ENCODE measurements at places on chromosomes 3 and 15. TPM values are rescaled to one million over a fixed set of nuclear protein-coding genes. Genes with fewer than 3 reads are reported as not detected.

DNA sequence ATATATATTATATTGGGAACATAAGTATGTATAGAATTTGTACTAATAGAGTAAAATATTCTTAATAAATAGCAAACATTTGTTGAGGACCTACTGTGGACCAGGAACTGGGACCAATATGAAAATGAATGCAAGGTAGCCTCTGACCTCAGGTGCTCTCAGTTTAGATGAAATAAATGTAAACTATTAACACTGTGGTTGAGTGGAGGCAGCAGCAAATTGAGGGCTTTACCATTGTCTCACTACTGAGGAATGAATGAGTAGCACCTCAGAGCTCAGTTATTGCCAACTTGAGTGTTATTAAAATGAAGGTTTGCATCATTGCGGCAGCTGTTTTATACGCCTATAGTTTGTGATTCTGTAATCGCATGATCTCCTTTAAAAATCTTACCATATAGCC is 90.9 kb upstream of the CGNL1 start:
- peaks cover 65% of the 10 kb centered on the region for H3K36me3 ChIP-seq
- H3K4me1 ChIP-seq: peaks cover 2% of the 10 kb centered on the region
- no peak for DNase-seq
- H3K4me3 ChIP-seq: no peak overlapping the region

ALS2CL gene
- total RNA-seq: 0.99 TPM

KLHL40 gene
- total RNA-seq: not detected

NANOGP8 gene
- total RNA-seq: not detected

AGBL1 gene
- total RNA-seq: not detected

DNA sequence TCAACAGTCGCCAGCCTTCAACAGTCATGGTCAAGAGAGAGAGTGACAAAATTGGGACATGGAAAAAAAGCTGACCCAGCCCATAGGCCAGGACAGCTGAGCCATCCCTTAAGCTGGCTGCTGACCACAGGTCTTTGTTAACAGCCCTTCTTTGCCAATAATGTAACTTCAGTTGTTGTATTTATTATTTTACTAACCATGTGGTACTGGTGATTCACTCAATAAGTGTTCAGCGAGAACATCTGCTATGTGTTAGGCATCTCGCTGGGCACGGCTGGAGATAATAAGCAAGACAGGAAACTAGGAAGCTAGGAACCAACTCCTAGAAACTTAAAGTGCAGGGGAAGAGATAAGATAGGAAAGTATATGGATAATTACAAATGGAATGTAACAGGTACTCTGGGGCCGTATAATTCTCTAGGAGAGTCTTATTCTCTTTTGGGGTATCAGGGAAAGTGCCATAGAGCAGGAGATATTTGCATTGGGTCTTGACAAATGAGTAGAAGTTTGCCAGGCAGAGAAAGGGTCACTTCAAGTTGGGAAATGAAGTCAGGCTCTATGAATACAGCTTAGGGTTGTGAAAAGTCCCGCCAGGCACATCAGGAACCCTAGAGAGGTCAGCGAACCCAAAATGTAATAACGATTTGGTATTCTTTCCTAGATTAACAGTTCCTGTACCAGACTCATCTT is 84.0 kb upstream of the TRA2B start:
- peaks cover 10% of the 10 kb centered on the region for H3K27me3 ChIP-seq
- no peak overlapping the region for H3K4me3 ChIP-seq
- peaks cover 27% of the 10 kb centered on the region for H3K4me1 ChIP-seq

DNA sequence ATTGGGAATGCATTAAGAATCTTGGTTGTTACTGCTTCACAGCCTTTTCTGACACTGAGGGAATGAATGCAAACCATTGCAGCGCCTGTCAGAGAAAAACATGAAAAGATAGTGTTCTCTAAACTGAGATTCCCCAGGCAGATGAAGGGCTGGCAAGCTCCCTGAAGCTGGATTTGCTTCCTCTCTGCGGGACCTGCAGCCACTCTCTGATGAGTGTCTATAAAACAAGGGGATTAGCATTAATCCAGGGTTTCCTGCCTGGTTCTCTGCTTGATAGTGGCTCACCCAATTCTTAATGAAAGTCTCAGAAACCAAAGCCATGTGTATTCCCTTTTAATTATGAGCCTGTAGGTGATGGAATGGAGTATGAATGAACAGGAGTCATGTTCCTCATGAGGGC is 344.3 kb upstream of the UMPS start:
- no peak for DNase-seq
- peaks cover 22% of the 10 kb centered on the region for H3K4me1 ChIP-seq
- no peak overlapping the region for H3K4me3 ChIP-seq
- peaks cover 2% of the 10 kb centered on the region for H3K27me3 ChIP-seq
- H3K27ac ChIP-seq: no peak overlapping the region

DNA sequence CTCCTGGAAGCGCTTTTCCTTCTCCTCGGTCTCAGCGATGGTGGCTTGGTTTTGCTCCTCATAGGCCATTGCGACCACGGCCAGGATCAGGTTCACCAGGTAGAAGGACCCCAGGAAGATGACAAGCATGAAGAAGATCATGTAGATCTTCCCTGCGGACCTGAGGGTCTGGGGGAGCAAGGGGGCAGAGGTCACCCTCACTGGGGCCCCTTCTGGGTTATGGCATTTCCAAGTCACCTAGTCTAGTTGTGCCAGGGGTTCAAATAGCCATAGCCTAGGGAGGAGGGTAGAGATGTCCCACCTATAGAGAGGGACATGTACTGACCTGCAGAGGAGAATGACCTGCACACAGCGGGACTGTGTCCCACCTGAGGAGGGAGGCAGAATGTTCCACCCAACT is 43.5 kb downstream of the SCN5A start:
- no peaks in the 10 kb centered on the region for H3K36me3 ChIP-seq
- H3K4me3 ChIP-seq: no peak overlapping the region
- no peak overlapping the region for H3K27ac ChIP-seq
- DNase-seq: no peak
- no peaks in the 10 kb centered on the region for H3K4me1 ChIP-seq

DNA sequence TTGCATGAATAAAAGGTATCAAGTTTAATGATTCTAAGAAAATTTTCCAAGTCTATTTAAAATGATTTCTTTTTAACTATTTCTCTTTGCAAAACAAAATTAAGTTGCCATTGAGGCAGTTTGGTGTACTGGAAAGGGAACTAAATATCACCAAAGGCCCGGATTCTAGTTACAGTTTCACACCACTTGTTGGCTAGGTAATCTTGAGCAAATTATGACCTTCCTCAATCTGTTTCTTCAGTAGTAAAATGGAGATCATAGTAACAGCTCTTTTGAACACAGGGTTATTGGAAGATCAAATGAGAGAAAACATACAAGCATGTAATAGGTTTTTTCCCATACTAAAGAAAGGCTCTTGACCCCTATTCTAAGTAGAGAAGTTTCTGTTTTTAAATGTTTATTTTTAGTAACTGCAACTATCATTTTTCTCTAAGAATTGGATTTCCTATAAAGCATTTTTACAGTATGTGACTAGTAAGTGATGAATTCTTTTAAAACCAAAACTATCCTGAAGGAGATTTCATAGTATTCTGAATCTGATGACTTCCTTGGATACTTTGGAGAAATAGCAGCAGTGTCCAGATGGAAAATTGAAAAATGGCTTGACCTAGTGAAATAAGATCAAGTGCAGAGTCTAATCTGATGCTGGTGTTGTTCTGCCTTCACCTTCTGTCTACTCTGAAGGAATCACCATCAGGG is 15.7 kb downstream of the SCAANT1 start:
- H3K27ac ChIP-seq: peak overlapping the region; percentile 59
- no peaks in the 10 kb centered on the region for H3K27me3 ChIP-seq
- no peak for DNase-seq
- H3K4me3 ChIP-seq: no peak overlapping the region
- H3K4me1 ChIP-seq: peaks cover 33% of the 10 kb centered on the region

DNA sequence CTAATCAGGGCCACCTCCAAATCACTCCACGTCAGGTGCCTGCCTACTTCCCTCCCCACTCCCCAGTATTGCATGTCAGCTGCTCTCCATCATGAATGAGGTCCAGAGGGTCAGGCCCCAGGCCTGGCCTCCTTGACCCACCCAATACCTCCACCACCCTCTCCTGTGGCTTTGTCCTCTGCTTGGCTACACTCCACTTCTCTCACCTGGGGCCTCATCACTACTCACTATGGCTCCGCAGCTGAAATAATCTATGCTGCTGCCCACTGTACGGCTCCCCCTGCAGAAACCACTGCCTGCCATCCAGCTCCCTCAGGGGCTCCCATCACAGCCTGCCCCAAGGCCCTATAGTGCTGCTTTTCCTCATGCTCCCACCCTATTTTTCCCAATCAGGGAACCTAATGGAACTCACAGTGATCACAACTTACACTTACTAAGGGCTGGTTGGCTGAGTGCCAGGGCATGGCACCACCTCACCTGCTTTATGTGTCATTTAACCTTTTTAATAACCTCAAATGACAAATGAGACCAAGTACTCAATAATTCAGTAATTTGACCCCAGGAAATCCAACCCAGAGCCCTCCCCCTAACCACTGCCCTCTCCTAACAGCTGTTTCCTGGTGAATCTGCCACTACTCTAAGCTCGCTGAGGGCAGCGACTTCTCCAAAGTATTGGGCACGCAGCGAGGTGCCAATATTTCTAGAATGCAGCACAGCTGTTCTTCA is 2.3 kb downstream of the GORASP1 start:
- H3K4me3 ChIP-seq: peak overlapping the region; percentile 92
- H3K36me3 ChIP-seq: peaks cover 6% of the 10 kb centered on the region
- H3K4me1 ChIP-seq: peaks cover 41% of the 10 kb centered on the region
- H3K27ac ChIP-seq: peak overlapping the region; percentile 48
- peak; percentile 75 for DNase-seq

CPLX3 gene
- not detected for total RNA-seq

DNA sequence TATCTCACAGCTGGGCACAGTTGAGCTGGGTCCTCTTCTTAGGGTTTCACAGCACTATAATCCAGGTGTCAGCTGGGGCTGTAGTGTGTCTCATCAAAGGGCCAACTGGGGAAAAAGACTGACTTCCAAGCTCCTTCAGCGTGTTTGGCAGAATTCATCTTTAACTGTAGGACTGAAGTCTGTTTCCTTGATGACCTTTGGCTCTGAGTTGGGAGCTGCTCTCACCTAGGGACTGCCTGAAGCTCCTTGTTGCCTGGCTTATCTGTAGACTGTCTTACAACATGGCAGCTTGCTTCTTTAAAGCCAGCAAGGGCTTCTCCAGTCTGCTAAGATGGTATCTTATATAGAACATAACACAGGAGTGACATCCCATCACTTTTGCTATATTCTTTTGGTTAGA is 5.3 kb upstream of the VPS33B start:
- peaks cover 6% of the 10 kb centered on the region for H3K4me1 ChIP-seq
- peaks cover 19% of the 10 kb centered on the region for H3K27me3 ChIP-seq
- no peak for DNase-seq
- no peaks in the 10 kb centered on the region for H3K36me3 ChIP-seq

DNA sequence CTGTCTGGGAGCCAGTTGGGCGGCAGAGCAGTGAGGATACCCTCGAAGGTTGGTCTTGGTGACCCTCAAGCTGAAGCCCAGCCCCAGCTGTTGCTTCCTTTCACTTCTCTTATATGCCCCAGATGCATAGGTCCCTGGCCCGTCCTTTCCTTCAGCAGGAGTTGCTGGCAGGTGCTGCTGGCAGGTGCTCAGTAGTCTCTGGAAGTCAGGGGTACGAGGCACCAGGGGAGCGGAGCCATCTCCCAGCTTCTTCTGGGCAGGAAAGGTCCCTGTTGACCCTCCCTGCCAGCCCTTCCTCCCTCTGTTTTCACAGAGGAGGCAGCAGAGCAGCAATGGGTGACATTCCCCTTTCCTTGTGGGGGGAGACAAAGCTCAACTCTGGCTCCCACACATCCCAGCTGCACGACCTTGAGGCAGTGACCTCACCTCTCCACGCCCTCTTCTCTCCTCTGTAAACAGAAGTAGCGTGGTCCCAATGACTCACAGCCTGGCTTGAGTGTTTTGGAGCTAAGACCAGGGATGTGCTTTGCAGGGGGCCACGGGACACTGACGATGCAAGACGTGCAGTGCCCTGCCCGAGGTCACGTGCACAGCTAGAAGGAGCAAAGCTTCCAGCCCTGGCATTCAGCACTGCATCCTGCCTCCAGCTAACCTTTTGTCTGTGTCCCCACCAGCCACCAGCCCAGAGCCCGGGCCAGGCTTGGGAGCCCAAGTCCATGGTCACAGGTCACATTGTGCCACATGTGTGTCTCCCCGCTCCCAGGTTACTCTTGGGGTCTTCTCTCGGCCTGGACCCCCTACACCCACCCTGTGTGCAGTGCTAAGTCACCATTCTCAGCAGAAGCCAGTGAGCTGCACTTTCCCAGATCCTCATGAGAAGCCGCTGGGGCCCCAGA is 49.7 kb downstream of the SLC6A6 start:
- peak overlapping the region; percentile 89 for H3K27ac ChIP-seq
- H3K27me3 ChIP-seq: no peaks in the 10 kb centered on the region
- peaks cover 27% of the 10 kb centered on the region for H3K4me1 ChIP-seq

DNA sequence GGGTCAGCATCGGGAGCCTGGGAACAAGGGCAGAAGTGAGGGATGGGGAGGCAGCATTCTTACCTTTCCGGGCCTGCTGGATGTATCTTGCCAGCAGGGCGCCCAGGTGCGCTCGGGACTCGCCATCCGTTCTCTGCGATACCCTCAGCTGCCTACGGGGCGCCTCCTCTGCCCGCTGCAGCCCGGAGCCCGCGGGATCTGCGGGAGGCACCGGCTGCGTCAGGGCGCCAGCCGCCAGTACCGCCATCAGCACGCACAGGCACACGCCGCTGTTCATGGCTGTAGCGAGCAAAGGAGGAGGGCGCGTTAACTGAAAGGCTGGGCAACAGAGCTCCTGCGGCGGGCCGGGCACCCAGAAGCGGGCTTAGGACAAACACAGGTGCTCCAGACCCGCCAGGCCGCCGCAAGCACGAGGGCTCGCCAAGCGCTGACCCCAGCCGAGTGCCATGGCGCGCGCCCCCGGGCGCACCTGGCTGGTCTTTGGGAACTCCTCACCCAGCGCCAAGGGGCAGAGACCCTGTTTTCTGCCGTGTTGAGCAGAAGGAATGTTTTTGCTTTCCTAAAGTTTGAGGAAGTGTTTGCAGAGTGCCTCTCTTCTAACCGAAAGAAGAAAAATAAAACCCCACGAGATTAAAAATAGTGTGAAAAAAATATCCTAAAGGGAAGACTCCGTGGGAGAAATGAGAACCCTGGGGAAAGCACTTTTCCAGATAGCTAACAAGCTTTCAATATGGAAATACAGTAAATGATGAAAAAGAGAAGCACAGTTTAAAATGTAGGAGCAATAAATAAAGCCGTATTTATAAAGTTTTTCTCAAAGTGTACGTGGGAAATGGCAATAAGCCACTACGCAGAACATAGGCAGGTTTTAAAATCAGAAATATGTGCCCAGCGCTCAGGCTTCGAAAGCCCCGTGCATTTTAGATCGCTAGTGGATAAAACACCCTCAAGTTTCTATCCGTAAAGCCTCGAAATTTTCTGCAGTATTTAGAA is 2.3 kb downstream of the CCK start:
- H3K27me3 ChIP-seq: peaks cover 48% of the 10 kb centered on the region
- DNase-seq: no peak
- no peak overlapping the region for H3K27ac ChIP-seq

UQCC5 gene
- total RNA-seq: 18.6 TPM

- peak overlapping the region; percentile 16 for H3K27ac ChIP-seq
- H3K4me1 ChIP-seq: peaks cover 30% of the 10 kb centered on the region
- H3K36me3 ChIP-seq: no peaks in the 10 kb centered on the region
Measured at GRCh38 chr3:73490453-73491286, 134.1 kb downstream of the PDZRN3 start.
